Activated CD4-positive, alpha-beta T cell treated with anti-CD3 and anti-CD28 coated beads, Interleukin-2, amount 10 ng/mL, durations not matched to agents 7 days and 5 days (primary cell): ENCODE measurements at places on chromosomes 13 and 19.

- no peak for DNase-seq
These were observed 32.3 kb downstream of the ATP7B start for GRCh38 chr13:51978796-51979556.

- no peak for DNase-seq
These were observed 367 bp downstream of the NDUFS7 start for GRCh38 chr19:1384085-1384462.

- DNase-seq: no peak
These were observed 8.7 kb upstream of the ZNF492 start for GRCh38 chr19:22625266-22626035.

GRCh38 chr13:67175836-67176459, 54.2 kb downstream of the PCDH9 start:
- no peak for DNase-seq
